CD4-positive, alpha-beta T cell (primary cell): ENCODE measurements at places on chromosomes 3 and 15.

DNA sequence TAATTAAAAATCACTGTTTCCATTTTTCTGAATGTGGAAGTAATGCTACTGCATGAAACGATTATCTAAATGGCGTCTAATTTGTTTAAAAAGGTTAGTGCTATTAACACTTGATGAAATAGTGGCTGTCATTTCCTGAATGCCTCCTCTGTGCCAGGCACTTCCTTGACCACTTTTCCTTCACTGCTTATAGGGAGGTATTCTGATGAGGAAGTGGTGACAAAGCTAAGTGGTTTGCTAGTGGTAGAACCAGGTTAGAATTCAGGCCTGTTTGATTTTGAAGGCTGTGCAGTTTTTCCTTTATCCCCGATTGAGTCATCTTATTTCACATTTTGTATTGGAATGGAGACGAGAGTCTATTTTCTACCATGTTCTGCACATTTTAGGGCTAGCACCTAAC, 119.0 kb downstream of the USP13 start:
- no peak for DNase-seq

GRCh38 chr15:53833134-53833624, 73.7 kb upstream of the WDR72 start:
- no peak for DNase-seq

GRCh38 chr3:35633332-35634124, 5.8 kb upstream of the ARPP21 start:
- DNase-seq = no peak

DNA sequence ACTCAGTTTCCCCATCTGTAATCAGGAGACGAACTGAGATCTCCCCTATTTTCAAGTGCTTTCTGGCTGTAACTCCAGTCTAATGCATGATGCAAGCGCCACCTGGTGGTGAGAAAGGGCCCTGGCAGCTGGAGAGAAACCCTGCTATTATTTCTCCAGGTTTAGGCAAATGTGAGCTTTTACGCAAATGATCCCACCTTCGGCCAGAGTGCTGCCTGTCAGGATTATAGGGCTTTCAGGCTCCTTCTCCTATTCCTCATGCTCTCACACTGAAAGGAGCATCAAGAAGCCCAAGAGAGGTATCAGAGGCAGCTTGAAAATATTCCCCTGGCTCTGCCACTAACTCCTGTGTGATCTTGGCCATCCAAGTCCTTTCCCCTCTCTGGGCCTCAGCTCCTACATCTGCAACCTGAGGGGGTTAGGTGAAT, 93.9 kb upstream of the RASGRF1 start:
- DNase-seq = peak; percentile 71

DNA sequence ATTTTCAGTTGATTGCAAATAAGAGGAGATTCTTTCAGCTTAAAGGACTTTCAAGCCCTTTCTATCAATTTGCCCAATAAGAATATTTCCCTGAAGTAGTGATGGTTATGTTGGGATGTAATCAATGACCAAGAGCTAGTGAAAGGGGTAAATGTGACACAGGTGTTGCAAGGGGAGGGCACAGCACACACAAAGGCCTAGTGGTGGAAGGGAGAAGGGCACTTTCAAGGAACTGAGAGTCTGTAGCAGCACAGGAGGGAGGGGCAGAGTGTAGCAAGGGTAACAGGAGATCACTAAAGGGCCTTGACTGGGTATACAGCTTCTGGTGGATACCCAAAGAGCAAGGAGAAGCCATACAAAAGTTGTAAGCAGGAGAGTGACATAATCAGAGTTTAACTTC, 217.8 kb upstream of the ARHGEF26 start:
- no peak for DNase-seq
